ENCODE measurements at places on chromosomes 2 and 18.

DNA sequence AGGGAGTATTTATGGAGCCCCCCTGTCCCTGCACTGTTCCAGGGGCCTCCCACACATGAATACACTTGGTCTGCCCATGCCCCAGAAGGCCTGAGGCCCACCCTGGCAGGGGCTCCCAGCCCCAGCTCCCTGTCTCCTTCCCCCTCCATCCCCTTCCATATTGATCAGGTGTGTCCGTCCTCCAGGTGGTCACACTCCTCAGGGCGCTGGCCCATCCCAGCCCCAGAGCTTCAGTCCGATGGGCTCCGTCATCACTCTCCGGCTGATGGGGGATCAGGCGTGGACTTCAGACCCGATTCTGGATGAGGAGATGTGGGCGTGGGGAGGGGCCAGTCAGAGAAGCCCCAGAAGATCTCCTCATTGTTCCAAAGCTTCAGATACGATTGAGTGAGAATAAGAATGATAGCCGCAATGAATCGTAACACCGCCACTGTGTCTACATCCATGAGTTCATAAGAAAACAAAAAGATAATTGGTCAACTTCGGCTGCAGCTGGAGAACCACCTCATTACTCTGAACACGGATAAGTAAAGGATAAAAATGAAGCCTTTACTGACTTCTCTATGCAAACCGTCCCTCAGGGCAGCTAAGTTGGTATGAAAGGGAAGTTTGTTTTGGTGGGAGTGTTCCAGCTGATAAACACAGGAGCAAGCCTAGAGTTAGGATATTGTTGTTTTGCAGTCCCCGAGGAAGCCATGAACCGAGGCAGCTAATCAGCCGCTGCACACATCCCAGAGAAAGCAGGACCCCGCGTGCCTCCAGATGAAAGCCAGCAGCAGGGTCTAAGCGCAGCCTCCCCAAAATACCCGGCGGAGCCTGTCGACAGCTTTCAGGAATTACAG is 279.5 kb downstream of the NDUFA10 start:
- DNase-seq, result no peak

- DNase-seq, result peak; percentile 40
These were observed 90.2 kb downstream of the ZFP36L2 start for GRCh38 chr2:43136011-43136799.

DNA sequence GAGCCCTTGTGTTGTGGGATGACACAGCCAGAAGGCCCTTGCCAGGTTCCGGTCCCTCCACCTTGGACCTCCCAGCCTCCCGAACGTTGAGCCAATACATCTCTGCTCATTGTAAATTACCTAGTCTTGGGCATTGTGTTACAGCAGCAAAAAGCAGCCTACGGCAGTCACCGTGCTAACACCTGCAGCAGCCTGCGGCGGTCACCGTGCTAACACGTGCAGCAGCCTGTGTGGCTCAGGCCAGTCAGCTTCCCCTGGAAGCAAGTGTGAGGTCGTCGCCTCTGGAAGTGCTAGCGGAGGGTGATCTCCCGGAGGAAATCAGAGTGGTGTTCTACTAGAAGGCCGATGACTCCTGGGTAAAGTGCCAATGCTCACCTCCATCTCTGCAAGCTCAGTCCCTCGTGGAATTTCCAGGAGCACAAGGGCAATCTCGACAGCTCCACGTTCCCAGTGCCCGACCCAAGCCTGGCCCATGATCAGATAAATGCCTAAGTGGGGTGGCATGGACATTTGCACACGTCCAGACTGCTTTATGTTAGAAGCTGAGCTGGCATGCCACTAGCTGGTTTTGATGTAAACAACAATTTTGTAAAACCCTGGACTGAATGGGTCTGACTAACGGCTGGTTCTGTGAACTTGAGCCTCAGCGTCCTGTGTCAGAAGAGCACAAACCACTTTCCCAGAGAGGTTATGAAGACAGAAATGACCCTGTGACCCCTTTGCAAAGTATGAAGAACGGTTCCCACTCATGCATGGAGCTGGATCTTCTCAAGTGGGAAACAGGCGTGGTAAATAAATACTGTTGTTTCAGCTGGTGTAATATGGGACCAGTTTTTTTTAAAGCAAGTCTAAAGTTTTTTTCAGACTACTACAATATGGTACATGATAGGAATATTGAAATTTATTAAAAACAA is 11.4 kb upstream of the CNDP1 start:
- no peak for DNase-seq

GRCh38 chr2:208358758-208359631 is 47.6 kb upstream of the PTH2R start:
- peak; percentile 49 for DNase-seq

DNA sequence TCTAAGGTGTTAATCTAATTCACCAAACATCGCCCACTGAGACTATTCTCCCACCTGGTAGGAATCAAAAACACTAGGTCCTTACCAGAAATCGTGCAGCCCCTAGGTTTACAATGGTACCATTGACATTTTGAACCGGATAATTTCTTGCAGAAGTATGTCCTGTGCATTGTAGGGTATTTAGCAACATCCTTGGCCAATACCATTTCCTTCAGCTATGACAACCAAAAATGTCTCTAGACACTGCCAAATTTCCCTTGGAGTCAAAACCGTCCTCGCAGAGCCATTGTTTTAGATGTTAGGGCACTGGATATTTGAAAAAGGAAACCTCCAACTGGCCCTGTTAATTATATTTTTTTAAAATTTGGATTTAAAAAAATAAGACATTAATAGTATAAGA is 3.8 kb downstream of the VPS54 start:
- DNase-seq, result peak; percentile 64

- DNase-seq, result no peak
These were observed 53.3 kb downstream of the LAMA1 start for GRCh38 chr18:7064346-7064745.

GRCh38 chr2:61993422-61994024 is 88.0 kb downstream of the COMMD1 start:
- peak; percentile 80 for DNase-seq

Data from NB4 (cell line).